Naive thymus-derived CD4-positive, alpha-beta T cell (primary cell): ENCODE measurements at places on chromosomes 5 and 9. TPM values are rescaled to one million over a fixed set of nuclear protein-coding genes. Genes with fewer than 3 reads are reported as not detected.

DNA sequence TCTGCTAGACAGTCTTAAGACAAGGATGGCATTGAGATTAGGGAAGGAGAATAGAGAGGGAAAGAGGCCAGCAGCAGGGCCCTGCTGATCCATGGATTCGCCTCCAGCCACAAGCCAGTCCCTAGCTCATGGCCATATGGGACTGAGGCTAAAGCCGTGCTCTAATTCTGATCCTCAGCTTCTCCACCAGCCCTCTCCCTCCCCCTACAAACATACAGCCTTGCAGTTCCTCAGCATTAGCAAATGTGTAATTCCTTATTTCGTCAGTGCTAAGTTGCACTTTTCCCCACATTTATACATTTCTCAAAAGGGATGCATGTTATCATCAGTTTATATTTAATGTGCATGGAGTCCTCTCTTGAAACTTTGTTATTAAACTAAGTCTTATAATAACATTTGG, 34.8 kb downstream of the ZNF462 start:
- no peak for DNase-seq
- H3K4me1 ChIP-seq = no peaks in the 10 kb centered on the region
- no peaks in the 10 kb centered on the region for H3K36me3 ChIP-seq
- H3K4me3 ChIP-seq = no peak overlapping the region

Gene APBA1
- 0.95 TPM for total RNA-seq

- DNase-seq = no peak
- H3K4me1 ChIP-seq = no peaks in the 10 kb centered on the region
- H3K27me3 ChIP-seq = no peaks in the 10 kb centered on the region
- H3K36me3 ChIP-seq = no peaks in the 10 kb centered on the region
- H3K4me3 ChIP-seq = no peak overlapping the region
- no peak overlapping the region for H3K27ac ChIP-seq
Measured at GRCh38 chr5:102819634-102820033, 64.5 kb downstream of the PAM start.

DNA sequence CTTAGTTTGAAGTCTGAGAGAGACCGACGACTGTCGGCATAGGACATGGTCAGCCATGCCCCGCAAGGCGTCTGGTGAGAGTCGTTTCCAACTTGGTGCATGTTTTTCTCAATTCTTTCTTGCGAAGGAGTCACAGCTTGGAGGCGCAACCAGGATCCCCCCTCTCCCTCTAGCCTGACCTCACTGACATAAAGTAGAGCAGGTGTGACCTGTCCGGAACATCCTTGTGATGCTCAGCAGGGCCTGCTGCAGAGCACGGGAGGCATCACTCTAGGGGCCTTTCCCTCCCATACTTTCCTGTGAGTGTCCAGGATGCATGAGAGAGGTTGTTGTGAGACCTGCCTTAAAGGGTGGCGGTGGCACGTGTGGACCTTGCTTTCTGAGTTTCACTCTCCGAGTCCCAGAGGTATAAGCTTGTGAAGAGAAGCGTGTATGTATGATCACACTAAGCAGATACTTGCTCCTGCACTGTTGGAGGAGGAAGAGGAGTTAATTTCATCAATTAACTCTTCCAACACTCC, 5.0 kb downstream of the TENT4A start:
- H3K36me3 ChIP-seq = no peaks in the 10 kb centered on the region
- H3K4me1 ChIP-seq = peaks cover 43% of the 10 kb centered on the region
- no peak overlapping the region for H3K27ac ChIP-seq
- H3K4me3 ChIP-seq = no peak overlapping the region

DNA sequence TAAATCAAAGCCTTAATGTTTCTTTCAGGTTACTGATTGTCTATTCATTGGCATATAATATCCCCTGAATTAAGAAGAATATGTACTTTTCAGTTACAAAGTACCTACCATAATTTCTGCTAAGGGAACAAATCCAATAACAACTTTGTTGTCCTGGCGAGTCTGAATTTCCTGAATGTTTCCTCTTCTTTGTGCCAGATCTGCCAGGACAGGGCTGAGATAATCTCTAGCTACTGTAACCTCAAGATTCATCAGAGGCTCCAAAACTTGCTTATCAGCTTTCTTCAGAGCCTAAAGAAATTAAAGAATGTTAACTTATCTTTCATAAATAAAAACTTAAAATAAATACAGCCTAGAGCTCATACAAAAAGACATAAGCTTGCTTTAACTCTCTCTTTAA, 37.2 kb downstream of the HEXB start:
- H3K27ac ChIP-seq = no peak overlapping the region
- no peaks in the 10 kb centered on the region for H3K36me3 ChIP-seq
- no peaks in the 10 kb centered on the region for H3K4me1 ChIP-seq
- no peak for DNase-seq
- no peak overlapping the region for H3K4me3 ChIP-seq
- H3K27me3 ChIP-seq = no peaks in the 10 kb centered on the region

- no peak overlapping the region for H3K27ac ChIP-seq
- no peaks in the 10 kb centered on the region for H3K4me1 ChIP-seq
- no peak overlapping the region for H3K4me3 ChIP-seq
- H3K27me3 ChIP-seq = no peaks in the 10 kb centered on the region
- DNase-seq = no peak
Measured at GRCh38 chr5:92977846-92978540, 603.0 kb downstream of the NR2F1-AS1 start.

GRCh38 chr9:94472806-94473360, 82.0 kb upstream of the PCAT7 start:
- H3K27me3 ChIP-seq = no peaks in the 10 kb centered on the region
- no peaks in the 10 kb centered on the region for H3K36me3 ChIP-seq
- no peak overlapping the region for H3K27ac ChIP-seq
- no peak for DNase-seq

- DNase-seq = no peak
- no peaks in the 10 kb centered on the region for H3K27me3 ChIP-seq
- H3K36me3 ChIP-seq = no peaks in the 10 kb centered on the region
- H3K4me1 ChIP-seq = no peaks in the 10 kb centered on the region
Measured at GRCh38 chr5:120016717-120017382, 387.5 kb downstream of the FAM170A start.

DNA sequence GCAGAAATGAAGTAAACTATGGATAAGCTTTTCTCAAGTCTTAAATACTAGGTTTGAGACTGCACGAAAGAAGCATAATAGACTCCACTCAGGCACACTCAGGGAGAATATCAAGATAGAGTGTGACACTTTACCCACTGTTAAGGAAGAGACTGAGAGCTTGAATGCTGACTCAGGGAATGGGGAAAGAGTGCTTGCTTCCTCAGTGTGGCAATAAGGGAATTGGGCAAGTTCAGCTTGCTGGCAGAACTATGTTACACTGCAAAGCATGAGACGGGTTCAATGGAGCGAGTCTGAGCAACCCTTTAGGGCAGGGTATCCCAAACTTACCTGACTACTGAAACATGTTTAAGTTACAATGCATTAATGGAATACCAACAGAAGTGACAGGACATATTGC, 237.7 kb upstream of the MEF2C start:
- no peaks in the 10 kb centered on the region for H3K4me1 ChIP-seq
- H3K27ac ChIP-seq = no peak overlapping the region
- no peak overlapping the region for H3K4me3 ChIP-seq
- no peak for DNase-seq

DNA sequence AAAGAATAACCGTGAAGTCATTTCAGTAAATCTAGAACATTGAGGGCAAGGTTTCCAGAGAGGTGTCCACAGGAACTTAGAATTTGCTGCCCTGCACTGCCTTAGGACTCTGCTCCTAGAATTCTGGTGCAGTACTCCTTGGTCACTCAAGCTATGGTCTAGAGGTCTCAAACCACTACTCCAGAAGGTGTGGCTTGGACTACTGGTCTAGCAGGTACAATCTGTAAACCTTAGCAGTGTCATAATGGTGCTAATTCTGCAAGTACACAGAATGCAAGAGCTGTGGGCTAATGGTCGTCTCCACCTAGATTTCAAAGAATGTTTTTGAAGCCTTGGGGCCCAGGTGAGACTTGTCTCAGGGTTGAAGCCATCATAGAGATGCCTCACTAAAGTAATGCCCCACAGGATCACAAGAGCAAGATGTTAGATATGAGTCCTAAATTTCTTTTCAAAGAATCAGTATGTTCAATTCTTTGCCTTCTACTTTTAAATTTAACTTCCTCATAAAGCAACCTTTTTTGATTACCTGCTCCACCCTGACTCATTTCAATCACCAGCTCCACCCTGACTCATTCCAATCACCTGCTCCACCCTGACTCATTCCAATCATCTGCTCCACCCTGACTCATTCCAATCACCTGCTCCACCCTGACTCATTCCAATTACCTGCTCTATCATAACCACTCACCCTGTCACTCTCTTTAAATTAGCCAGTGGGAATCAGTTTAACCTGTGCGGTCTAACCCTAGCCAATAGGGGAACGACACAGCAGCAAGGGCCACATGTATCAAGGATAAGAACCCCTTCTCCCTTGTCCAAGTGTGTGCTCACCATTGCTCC, 1111.8 kb upstream of the ACO1 start:
- H3K27ac ChIP-seq = no peak overlapping the region
- no peak overlapping the region for H3K4me3 ChIP-seq
- no peaks in the 10 kb centered on the region for H3K27me3 ChIP-seq
- no peaks in the 10 kb centered on the region for H3K36me3 ChIP-seq

Gene RXFP3
- total RNA-seq = not detected

- DNase-seq = no peak
- no peak overlapping the region for H3K27ac ChIP-seq
- H3K36me3 ChIP-seq = no peaks in the 10 kb centered on the region
- H3K27me3 ChIP-seq = no peaks in the 10 kb centered on the region
- no peak overlapping the region for H3K4me3 ChIP-seq
Measured at GRCh38 chr5:179154991-179155955, 95.1 kb downstream of the ZNF354C start.
